ENCODE measurements at places on chromosomes 7 and 10.

- DNase-seq, result no peak
Observed at GRCh38 chr7:113370910-113371309, 252.6 kb upstream of the SMIM30 start.

DNA sequence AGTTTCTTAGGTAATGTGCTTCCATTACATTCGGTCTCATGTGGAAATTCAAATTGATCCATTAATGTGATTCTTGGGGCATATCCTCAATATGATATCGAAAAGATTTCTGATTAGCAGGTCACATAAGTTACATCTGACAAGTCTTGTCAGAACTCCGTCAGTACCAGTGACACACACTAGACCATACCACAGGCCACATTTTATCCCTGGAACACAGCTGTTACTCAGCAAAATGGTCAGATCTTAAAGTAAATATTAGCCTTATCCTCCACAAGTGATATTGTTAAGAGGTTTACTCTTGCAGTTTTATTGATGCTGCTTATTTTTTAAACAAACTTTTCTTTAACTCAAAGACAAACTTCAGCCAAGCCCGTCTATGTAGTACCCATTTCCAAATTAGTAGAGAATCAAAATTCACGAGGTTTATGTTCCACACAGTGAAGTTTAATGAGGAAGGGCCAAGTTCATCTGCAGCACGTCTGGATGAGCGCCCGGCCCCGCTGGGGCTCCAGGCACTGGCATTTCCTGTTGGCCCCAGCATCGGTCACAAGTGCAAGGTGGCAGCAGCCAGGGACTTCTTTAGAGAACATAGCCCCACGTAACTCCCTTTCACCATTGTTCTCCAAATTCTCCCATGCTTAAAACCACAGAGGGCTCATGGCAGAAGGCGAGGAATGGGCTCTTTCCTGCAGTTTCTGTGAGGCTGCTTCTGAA is 132.2 kb downstream of the VIPR2 start:
- no peak for DNase-seq

- DNase-seq, result peak; percentile 38
Observed at GRCh38 chr10:37754538-37755323, 102.7 kb downstream of the ZNF248 start.

DNA sequence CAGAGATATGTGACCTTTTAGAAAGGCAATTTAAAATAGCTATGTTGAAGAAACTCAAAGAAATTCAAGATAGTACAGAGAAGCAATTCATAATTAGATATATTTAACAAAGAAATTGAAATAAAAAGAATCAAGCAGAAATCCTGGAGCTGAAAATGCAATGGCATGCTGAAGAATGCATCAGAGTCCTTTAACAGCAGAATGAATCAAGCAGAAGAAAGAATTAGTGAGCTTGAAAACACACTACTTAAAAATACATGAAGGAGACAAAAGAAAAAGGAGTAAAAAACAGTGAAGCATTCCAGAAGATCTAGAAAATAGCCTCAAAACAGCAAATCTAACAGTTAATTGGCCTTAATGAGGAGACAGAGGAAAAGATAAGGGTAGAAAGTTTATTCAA is 20.0 kb downstream of the ZPBP start:
- no peak for DNase-seq

GRCh38 chr10:115093286-115093775 is at the start of gene ATRNL1:
TSS of gene ATRNL1 (plus strand) at chr10:115093365. CDS start at chr10:115093751, 386 bp downstream.
- peak; percentile 69 for DNase-seq

DNA sequence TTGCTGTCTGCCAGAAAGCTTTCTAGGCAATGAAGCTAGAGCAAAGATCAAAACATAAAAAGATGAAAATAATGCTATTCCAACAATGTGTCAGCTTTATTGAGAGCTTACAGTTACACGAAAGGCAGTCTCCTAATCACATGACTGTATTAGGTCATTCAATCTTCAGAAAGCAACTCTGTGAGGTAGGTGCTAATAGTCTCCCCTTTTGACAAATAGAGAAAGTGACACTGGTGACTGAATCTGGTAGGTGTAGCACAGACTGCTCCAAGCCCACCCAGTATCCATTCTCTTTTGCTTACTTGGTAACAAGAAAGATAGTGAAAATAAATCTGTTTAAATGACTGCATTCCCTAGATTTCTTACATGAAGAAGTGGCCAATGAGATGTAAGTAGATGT is 58.8 kb downstream of the DGKB start:
- no peak for DNase-seq

DNA sequence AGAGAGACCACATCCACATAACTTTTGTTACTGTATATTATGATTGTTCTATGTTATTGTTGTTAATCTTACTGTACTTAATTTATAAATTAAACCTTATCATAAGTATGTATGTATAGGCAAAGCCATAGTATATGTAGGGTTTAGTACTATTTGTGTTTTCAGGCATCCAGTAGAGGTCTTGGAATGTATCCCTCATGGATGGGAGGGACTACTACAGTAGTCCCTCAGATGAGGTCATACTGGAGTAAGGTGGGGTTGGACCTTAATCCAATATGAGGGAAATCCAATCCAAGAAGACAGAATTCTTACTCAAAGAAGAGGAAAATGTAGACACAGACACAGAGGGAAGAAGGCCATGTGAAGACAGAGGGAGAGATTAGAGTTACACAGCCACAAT is 34.1 kb upstream of the MALRD1 start:
- DNase-seq, result no peak

DNA sequence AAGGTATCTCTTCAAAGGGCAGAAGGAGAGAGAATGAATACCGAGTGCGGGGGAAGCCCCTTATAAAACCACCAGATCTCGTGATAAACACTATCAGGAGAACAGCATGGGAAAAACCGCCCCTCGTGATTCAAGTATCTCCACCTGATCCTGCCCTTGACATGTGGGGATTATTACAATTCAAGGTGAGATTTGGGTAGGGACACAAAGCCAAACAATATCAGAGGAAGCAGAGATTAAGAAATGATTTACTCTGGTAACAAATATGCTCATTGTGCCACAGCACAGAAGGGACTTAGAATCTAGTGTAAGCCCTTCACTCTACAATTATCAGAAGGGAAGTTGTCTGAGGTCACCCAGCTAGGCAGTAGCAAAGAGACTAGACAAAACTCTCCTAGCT is 40.1 kb upstream of the ZNRF2 start:
- DNase-seq, result no peak

GRCh38 chr7:50704844-50705243 is 77.9 kb downstream of the GRB10 start:
- no peak for DNase-seq

DNA sequence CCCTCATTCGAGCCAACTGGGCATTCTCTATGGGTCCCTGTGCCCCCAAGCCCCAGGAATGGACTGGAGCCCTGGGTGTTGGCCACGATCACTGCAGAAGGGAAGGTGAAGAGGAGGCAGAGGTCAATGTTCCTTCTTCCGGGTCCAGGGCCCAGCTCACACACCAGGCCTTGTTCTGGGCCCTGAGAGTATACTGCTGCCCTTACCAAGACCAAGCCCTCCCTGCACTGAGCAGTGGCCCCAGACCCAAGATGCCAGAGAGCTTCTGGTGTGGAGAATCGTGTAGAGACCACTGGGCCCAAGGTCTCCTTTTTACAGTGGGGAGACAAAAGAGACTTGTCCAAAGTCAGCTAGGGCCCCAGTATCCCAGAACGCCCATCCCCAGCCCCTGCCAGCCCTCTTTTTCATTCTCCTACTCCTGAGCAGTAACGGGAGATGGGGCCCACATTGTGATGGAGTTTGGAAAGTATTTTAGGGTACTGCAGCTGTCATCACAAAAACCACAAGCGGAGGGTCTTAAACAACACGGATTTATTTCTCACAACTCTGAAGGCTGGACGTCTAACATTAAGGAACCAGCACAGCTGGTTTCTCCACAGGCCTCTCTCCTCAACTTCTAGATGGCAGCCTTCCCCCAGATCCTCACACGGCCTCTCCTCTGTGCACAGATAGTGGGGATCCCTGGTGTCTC is 79.4 kb downstream of the PDGFA start:
- no peak for DNase-seq

DNA sequence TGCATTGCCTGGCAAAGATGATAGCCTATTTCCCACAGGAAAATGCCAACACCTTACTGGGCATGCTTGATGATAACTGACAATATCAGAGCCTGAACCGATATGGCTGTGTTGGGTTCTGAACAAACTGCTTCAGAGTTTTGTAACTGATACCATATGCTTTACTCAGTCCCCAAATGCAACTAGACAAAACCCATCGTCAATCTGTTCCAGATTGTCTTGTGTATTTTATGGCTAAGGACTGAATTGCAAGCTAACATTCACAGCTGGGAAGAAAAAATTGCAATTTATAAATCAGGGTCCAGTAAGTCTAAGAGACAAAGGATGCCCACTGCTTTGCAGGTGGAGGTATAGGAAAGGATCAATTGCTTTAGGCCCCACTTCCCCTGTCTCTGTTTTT is 116.8 kb upstream of the WNT16 start:
- DNase-seq, result no peak

DNA sequence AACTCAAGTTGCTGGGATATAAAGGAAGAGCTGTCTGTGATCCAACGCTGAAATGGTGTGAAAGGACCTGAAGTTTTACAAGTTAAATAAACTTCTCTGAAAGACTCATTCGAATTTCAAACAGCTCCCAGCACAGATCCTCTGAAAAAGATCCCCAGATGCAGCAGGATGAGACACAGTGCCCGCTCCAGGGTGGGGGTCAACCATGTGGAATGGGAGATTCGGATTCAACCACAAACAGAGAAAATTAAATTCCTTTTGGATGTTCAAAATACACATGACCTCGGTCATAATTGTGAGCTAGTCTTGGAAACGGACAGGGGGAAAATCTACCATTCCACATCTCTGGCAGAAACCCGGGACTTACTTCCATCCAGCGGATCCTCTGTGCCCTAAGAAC is 119.6 kb downstream of the PRKAG2 start:
- no peak for DNase-seq

DNA sequence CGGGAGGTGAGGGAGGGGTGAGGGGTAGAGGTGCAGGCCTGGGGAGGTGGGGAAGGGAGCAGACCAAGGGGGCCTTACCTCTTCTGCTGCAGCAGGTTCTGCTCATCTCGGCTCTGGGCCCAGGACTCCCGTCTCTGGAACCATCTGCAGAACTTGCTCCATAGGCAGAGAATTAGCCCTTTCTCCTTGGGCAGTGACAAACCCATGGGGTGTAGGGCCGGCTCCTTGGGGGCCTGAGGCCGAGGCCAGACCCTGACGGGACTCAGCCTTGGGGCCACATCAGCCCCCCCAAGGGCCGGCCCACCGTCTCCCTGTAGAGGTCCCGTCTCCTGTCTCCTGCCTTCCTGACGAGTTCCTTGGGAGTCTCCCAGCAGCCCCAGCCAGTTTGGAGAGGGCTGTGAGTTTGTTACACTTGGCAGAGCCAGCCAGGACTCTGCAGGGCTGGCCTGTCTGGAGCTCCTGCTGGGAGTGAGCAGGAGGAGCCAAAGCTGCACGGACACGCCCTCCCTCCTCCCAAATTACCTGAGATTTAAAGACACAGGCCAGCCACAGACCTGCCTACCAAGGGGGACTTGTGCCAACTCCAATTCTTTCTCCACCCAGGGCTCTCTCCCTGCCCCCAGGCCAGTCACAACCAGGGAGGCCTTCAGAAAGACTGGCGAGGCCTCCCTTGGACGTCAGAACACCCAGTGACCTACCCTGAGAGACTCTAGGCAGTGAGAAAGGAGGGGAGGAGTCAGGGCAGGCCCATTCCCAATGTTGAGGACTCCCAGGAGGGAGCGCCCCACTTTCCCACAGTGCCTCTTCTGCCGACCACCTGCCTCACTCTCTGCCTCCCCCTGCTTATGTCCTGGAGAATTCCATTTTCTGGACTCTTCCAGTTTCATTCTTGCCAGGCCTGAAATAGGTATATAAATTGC is at the start of gene TRPV6:
Gene TRPV6, minus strand, starts transcription at position 435 of the 920 bp plus-strand sequence.
- DNase-seq, result no peak

- DNase-seq, result peak; percentile 44
Observed at GRCh38 chr7:39085590-39086049, 107.9 kb downstream of the POU6F2 start.

DNA sequence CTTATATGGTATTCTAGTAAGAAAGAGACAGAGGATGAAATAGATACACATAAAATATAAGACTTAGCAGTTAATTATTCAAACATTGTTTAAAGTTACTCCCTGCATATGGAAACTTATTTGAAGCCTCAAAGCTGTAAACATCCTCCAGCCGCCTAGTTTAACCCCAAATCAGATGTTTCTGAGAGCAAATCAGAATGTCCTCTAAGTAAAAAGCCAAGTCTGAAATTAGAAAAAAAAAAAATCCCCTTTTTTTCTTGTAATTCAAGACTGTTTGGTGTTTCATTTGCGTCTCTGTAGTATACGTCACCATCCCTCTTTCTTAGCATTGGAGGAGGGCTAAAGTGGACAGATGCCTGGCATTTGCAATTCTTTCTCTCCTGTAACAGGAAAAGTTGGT is 46.4 kb downstream of the TMEM26 start:
- no peak for DNase-seq

- DNase-seq, result no peak
Observed at GRCh38 chr7:1348096-1348822, 111.0 kb downstream of the MICALL2 start.

DNA sequence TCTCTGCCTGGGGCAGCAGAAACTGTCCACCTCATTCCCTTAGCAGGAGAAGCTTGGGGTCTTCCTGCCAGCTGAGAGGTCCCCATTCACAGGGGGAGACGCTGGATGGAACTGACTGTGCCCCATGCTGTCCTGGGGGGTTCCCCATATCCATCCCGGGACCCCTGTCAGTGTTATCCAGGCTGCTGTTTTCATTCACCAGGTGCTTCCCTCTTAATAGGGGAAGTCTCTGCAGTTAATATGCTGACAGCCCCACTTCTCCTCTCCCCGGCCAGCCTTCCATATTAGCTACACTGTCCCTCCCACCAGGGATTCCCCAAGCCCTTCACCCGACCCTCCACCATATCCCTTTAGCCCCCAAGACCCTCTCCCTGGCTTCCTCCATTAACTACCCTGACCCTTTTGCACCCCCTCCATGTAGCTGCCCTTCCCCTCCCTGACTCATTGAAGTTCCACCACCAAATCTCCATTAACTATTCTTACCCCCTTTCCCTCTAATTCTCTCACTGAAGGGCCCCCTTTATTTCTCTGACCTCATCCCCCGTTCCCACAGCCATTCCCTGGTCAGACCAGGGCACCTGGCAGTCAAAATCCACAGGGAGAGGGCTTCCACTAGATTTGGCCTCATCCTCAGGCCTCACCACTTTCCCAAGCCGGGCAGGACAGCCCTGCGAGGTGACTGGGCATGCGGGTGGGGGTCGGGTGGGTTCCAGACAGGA is 92.0 kb upstream of the PAX2 start:
- DNase-seq, result no peak

GRCh38 chr10:25487266-25487665 is 312.5 kb downstream of the GPR158 start:
- no peak for DNase-seq

- DNase-seq, result peak; percentile 73
Observed at GRCh38 chr10:97713826-97714400, 383 bp downstream of the MARVELD1 start.

GRCh38 chr7:108308276-108308675 is 148.0 kb downstream of the NRCAM start:
- DNase-seq, result no peak
